ENCODE measurements at places on chromosomes 5 and 9.

DNA sequence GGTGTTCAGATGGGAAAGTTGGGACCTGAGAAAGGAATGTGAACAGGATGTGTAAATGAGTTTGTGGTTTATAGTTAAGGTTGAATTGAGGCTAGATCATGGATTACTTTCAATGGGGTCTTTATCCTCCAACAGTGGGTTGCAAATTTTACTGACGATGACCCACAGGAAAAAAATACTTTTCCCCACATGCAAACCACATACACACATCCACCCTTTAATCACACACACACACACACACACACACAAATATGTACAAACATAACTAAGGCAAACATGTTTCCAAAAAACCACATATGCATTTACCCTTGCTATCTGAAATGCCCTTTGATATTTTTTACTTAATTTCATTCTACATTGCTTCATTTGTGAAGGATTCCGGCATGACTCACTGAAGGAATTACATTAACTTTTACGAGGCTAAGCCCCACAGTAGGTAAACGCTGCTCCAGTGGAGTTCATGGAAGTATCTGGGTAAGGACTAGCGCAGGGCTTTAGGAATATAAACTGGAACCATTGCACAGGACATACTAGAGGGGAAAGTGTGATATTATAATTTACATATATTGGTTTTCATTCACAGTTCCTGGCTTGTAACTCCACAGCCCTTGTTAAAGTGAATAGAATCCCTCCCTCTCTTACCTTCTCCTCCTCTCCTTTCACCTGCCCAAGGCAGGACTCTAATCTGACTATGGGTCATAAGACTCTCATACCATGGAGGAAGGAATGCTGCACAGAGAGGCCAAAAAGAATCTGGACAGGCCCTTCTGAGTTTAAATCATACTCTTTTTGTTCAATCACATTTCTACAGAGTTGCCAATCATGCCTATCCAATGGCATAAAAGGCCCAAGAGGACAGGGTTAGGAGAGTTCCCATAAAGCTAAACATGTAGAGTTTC lies 8.5 kb upstream of the SPEF2 start:
- DNase-seq, result no peak

DNA sequence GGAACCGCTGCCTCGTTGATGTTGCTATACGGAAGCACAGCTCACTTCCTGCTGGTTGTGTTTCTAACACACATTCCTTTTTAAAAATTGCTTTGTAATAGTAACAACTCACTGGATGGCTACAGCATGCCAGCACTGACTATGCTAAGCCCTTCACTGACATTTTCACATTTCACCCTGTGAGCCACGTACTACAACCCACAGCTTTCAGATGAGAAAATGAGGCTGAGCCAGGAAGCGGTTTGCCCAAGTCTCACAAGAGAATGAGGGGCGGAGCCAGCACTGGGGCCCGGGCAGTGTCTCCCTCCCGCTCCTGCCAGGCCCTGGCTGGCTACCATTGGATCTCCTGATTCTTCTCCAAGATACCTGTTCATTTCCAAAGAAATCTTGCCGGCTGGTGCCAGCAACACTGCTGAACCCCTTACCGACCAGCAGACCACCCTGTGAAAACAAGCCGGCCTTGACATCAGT lies 38.3 kb downstream of the FAM78A start:
- peak; percentile 93 for DNase-seq

GRCh38 chr9:12916042-12916441 lies 141.2 kb downstream of the LURAP1L start:
- no peak for DNase-seq

DNA sequence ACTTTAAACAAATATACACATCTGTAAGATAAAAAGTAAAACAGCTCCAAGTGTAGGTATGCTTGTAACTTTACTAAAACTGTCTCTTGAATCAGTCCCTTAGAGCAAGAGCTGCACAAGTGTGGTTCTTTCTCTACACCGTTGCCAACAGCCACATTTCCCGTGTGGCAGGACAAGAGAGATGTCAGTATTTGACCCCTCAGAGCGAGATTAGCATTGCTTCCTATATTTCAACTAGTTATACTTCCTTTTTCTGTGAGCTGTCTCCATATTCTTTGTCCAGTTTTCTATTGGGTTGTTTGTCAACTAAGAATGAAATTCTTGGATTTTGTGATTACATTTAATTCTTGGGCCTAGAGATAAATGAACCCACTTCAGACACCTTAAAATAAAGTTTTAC lies 8.0 kb downstream of the PLIN2 start:
- no peak for DNase-seq

DNA sequence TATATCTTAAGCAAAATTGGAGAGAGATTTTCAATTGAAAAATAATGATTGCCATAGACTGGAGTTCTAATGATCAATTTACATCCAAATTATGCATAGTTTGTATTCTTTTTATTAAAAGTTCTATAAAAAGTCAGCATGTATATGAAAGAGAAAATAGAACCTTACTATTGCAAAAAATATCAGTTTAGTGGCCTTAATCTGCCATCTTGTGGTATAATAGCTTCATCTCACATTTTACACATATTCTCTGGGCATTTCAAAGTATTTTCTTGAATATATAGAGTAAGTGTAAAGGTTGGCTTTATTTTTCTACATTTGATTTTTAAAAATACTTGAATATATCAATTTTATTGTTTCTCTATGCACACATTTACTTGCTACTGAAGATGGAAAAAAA lies 1858.6 kb upstream of the CDH9 start:
- no peak for DNase-seq

DNA sequence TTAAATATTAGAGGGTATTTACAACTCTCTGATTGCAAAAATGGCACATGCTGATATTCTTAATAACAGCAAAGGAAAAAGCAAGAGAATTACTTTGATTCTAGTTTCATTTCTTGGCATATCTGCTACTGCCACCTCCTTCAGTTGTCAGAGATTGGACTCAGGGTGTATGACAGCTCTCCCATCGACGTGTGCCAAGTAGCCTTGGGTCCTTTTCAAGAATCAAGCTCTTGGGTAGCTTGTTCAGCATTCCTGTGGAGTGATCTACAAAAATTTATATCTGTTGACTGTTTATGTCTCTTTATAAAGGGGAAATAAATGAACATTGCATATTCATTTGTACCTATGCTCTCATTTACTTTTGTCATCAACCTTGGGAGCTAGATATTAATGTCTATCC lies 315.6 kb downstream of the PRR16 start:
- DNase-seq, result no peak

Measured in stromal cell of bone marrow (primary cell).